ENCODE measurements at places on chromosomes 12 and 14. TPM values are rescaled to one million over a fixed set of nuclear protein-coding genes. Genes with fewer than 3 reads are reported as not detected.

DNA sequence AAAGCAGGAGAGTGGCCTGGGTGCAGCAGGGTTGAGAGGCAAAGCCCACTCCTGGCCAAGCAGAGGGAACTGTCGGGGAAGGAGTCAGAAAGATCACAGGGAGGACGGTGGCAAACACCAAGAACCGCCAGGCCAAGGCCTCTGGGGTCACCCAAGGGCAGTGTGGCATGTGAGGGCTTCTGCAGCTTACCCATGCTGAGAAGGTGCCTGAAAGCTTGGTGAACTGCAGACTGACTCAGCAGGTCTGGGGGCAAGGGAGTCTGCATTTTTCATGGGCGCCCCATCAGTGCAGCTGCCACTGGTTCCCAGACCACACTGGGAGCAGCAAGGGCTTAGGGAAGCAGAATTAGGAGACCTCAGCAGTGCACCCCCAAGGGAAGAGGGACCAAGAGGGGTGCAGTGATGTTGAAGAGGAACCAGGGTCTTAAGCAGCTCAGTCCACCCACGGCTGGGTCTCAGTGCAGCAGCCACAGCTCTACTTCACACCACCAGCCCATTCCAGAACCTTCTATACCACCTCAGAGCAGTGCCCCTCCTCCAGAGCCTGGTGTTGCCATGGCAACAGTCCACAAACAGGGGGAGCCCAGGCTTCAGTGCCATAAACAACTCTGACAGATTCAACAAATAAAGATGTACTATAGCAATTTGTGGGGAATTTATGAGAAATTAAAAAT, 59.4 kb downstream of the ITPK1 start:
- DNase-seq = no peak

DNA sequence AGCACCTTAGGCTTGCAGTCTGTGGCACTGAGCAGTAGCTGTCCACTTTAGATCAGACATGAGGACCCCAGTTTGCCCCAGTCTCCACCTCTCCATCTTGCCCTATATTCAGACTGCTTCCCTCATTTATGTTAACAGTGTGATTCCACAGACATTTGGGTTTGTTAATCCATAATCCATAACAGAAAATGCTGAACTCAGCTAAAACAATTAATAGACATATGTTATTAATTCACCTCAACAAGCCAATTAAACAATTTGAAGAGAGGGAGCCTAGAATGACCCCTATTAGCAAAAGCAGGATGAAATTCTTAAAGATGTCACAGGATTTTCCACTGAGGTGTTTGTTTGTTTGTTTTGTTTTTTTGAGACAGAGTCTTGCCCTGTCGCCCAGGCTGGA, 9.1 kb downstream of the CDKL1 start:
- DNase-seq = no peak

GRCh38 chr12:46268583-46269428, at the start of gene SLC38A1:
SLC38A1 (minus strand) TSS chr12:46269043; CDS start chr12:46239800, 29,243 bp downstream.
- peak; percentile 91 for DNase-seq

The TPH2 gene
- not detected for total RNA-seq

- no peak for DNase-seq
These were observed 6.0 kb downstream of the KITLG start for GRCh38 chr12:88574278-88574677.

The CLECL1 gene
- not detected for total RNA-seq

DNA sequence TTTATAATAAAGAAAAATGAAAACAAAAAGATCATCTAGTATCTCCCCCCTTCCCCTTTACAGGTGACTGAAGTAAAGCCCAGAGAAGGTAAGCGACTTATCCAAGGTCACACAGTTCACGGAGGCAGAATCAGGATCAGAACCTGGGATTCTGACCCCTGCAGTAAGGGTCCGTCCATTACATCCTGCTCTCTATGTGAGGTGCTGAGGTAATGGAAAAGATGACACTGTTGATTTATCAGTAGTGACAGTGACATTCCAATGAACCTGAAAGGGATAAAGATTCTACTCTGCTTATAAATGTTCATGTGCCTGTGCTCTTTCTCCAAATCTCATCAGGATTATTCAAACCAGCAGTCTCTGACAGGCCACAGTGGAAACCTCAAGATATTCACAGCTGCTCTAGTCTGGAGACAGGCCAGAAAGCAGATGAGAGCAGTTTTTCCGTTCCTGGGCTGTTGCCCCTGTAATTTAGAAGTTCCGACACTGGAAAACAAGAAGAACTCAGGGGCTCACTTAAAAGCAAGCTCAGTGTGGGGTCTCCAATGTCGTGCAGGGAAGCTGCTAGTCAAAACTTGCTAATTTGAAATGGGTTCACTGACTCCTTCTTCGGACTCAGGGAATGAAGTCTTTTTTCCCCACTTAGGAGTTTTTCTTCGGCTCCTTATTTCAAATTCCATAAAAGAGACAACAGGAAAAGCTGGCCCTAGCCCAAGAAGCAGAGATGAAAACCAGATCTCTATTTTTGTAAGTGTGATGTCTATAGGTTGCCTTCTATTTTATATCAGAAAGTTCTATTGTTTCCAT, 131.8 kb upstream of the EEA1 start:
- DNase-seq = no peak

- no peak for DNase-seq
These were observed 1.4 kb upstream of the RAB5B start for GRCh38 chr12:55972456-55972855.

DNA sequence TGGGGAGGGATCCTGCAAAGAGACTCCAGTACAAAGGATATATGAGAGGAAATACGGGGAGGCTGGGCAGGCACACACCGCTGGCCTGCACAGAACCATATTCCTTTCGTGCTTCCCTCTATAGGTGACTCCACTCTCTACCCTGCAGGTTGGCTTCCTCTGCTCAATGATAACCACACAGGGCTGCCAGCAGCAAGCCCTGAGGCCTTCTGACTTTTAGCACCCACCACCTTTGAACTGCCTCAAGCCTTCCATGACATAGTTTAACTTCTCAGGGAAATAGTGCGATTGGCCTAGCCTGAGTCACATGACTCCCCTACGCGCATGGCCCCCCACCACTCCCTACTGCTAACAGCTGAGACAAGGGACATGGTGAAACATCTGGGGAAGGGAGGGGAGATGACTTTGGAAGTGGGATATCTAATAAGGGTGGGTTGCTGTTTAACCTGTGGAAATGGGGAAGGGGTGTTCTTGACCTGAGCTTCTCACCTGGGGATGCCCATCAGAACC, 3.0 kb upstream of the FOXN3 start:
- no peak for DNase-seq

- DNase-seq = no peak
These were observed 460.5 kb downstream of the TMEM121 start for GRCh38 chr14:105986894-105987284.

GRCh38 chr14:100769035-100769939, 42.6 kb downstream of the DLK1 start:
- DNase-seq = no peak

DNA sequence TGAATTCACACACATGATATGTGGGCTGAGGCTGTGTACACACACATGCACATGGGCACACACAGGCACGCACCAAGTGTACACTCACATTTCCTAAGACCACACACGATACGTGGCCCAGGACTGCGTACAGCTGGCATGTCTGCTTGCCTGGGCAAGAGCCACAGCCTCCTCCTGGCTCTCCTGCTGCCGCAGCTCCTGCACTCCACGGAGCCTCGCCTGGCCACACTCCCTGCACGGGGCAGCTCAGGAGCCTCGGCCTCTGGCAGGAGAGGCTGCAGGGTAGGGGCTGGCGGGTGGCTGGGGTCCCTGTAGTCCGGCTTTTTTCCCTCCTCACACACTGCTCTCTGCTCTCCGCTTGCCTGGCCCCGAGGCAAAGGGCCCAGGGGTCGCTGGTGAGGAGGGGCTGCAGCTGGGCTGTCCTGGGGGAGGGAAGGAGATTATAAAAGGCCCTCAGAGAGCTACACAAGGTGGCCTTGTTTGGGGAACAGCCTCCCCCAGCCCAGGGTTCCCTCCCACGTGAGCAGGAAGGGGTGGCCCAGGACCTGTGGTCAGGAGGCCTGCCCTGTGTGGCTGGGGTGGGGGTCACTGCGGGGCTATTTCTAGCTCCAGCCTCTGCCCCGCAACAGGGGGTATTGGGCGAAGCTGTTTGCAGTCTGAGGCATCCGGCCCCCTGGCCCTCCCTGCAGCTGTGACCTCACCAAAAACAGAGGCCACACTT, 89.0 kb upstream of the SFSWAP start:
- no peak for DNase-seq

- no peak for DNase-seq
These were observed 4.2 kb upstream of the GRIP1 start for GRCh38 chr12:66683073-66683472.

The PROX2 gene
- total RNA-seq = not detected
